ENCODE measurements at places on chromosomes 11 and 22.

DNA sequence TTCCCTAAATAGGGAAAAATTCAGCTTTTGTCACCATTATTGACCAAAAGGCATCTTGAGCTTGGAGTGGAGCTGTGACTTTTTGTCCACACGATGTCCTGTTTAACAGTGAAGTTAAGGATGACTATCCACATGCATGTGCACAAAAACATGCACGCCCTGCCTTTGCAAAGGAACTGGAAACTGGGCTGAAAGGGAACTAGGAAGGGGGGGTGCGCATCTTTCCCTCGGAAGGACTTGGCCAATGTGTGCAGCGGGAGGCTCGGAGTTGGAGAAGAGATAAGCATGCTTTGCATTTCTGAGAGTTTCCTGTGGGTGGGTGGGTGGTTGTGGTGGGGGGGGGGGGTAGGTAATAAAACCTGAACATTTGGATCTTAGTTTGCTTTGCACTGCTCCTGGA is 411 bp upstream of the KIRREL3 start:
- no peak for DNase-seq

DNA sequence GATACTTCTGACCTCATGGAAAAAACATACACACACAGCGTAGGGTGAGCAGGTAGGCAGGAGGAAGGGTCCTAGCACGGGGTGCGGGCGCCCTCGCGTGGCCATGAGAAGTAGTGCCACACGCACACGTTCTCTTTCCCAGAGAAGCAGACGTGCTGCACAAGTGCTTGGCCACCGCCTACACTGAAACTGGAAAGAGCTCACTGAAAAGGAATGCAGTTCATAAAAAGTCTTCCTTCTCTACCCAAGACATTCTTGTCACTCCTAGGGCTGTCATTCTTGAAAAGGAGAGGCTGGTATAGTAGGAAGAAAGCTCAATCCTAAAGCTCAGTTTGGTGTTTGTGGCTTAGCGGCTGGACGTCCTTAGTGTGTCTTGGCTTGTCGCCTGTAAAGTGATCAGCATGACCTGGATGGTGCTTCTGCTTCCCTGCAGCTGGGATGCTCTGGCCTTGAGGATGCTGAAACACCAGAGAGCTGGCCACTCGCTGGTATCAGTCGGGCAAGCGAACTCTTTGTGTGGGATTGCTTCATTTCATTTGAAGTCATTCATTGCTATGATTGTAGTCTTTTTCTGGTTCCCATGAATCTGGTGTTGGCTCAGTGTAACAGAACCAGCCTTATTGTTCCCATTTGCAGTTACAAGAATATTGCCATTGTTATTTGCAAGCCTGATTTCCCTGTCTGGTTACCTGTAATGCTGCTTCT is 303.8 kb downstream of the NTM start:
- no peak for DNase-seq

GRCh38 chr11:127873478-127873877 is 713.9 kb downstream of the ETS1 start:
- DNase-seq, result no peak

DNA sequence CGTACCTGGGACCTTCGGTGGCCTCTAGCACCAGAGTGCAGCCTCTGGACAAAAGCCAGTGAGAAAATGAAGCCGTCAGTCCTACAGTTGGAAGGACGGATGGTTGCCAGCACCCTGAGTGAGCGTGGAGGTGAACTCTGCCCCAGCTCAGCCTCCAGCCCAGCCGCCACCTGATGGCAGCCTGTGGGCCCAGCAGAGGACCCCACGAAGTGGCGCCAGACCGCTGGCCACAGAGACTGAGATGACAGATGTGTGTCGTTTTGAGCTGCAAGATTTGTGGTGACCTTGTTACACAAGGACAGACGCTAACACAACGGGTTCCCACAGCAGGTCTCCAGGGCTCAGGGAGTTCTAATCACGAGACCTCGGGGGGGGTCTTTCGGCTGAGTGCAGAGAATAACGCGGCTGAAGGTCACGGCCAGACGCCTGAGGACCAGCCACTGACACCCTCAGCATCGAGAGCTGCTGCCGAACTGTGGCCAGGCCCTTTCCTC is 75.0 kb downstream of the BRD1 start:
- DNase-seq, result no peak

DNA sequence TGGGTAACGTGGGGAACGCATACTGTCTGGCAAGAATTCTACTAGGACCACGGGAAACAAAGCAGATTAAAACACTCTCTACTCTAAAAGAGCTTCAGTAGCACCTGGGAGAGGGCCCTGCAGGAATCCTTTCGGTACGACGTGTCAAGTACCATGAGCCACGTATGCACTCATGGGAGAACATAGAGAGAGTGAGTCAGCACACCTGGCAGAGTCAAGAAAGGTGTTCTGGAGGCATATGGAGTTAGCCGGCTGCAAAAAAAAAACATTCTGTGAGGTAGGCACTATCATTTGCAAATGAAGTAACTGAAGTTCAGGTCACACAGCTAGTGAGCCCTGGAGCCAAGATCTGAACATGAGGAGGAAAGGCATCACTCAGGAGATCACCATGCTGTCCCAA is 71.1 kb upstream of the BID start:
- DNase-seq, result no peak

DNA sequence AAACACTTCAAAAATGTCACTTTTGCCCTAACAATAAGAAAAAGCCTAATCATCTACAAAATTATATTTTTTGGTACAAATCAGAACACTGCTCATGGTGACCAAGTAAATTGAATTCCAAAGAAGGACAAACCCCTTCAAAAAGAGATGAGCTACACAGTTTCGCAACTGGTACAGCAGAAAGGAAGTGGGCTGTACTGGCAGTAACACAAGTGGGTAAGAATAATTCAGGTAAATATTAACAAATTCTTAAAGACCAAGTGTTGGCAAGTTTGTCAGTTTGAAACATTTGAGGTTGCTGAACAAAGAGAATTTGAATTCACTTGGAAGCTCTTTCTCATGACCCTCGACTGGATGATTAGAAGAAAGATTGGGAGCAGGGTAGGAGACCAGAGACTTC is 35.5 kb downstream of the MSANTD4 start:
- DNase-seq, result no peak

DNA sequence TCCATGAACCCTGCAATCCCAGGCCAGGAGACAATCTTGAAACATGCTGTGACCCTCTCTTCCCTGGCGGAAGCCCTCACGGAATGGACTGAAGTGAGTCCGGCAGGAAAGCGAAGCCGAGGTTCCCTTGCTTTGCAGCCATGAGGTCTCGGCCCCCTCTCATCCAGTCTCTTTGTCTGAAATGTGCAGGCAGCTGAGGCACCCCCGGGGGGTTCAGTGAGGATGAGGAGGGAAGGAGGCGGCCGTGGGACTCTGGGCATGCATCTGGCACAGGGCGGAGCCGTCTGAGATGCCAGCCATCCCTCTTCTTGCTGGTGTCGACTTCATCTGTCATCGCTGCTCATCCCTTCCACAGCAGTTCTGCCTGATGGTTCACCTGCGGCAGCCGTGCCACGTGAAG is 1485.7 kb downstream of the BRD1 start:
- no peak for DNase-seq

- no peak for DNase-seq
Observed at GRCh38 chr11:44236296-44236695, 73.6 kb downstream of the ALX4 start.

DNA sequence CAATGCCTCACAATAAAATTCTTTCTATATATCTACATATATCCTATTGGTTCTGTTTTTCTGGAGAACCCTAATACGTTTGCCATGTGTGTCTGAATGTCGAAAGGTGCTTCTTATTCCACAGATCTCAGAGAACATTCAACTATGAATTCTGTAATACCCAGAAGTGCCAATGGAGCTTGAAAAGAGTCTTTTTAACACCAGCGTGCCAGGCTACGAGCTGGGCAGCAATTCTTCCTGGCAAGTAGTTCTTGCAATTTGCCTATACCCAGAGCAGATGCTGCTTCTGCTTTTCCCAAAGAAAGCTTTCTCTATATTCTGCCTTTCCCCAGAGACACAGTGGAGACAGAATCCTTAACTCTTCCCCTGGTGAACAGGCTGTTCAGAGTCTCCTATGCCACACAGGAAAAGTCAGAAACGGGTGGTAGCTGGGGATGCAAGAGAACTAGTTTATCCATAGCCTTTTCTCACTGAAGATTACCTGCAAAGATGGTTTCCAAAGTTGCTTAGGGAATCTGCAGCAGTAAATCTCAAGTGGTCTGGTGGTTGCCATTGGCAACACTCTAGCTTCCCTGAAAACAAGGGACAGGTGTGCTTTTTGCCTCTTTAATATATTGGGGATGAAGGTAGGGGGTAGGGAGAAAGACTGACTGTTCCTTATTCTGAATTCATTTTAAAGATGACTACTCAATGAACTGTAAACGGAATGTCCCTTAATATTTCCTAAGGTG is 16.8 kb upstream of the PAFAH1B2 start:
- no peak for DNase-seq

- no peak for DNase-seq
Observed at GRCh38 chr11:44708009-44708408, 18.8 kb upstream of the TSPAN18 start.

DNA sequence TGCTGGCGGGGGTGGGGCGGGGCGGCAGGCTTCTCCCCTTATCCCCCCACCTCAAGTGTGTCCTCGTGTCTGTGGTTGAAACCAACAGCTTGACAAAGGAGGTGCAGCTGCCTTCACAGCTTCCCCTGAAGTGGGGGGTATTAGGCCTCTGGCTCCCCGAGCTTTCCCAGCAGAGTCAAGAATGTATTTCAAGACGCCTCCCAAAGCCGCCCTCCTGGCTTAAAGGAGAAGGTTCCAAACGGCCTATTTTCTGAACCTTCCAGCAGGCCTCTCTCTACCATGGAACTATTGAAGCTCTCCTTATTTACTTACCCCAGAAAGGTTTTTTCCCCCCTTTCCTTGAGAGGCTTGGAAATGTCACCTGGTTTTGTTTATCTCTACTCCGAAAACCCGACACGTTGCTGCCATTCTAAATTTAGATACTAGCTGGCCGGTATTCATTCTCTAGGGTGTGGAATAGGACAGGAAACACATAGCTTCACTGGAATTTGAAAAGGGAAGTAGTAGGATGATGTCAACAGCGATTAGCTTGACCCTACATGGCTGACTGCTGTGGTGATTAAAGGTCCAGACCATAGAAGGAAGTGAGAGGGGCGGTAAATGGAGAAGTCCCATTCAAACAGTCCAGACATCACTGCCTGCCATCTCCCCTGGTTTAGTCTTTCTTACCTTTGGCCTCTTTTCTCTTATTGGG is 671 bp upstream of the PICALM start:
- DNase-seq, result no peak

- DNase-seq, result no peak
Observed at GRCh38 chr11:70539360-70540095, 141.2 kb downstream of the CTTN start.

- DNase-seq, result peak; percentile 68
Observed at GRCh38 chr11:61028135-61028729, 56.8 kb downstream of the CD6 start.

GRCh38 chr11:45530776-45531175 is 134.6 kb downstream of the CHST1 start:
- DNase-seq, result no peak

DNA sequence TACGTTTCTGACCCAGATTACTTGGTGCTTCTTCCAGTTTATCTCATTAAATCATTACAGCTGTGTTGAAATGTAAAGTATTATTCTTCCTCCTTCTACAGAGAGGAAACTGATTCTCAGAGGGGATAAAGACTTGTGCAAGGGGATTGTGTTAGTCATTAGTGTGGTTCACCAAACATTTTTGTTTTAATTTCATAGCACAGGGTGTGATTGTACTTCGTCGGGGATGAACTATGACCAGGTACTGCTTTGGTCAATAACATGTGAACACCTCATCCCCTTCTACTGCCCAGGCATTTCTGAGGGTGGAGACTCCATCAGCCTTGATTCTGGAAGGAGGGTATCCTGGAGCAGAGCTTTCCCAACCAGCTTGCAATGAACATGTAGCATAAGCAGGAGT is 120.2 kb upstream of the ALX4 start:
- DNase-seq, result no peak

DNA sequence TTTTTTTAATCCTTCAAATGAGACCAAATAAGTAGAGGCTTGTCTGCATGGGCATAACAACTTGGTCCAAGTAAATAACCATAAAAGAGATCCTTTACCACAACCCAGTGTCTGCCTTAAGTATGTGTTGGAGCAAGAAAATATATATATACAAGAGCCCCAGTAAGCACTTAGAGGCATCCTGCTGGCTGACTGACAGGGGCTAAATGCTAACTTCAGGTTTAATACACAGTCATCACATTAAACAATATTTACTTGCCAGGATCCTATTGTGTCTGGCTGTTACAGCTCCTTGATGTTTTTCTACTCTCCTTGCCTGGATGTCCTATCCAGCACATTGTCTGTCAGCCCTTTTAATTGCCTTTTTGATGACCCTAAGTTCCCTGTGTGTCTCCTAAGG is 37.5 kb upstream of the MMP20 start:
- DNase-seq, result no peak

GRCh38 chr11:93410441-93410840 is 79.9 kb downstream of the DEUP1 start:
- DNase-seq, result no peak

DNA sequence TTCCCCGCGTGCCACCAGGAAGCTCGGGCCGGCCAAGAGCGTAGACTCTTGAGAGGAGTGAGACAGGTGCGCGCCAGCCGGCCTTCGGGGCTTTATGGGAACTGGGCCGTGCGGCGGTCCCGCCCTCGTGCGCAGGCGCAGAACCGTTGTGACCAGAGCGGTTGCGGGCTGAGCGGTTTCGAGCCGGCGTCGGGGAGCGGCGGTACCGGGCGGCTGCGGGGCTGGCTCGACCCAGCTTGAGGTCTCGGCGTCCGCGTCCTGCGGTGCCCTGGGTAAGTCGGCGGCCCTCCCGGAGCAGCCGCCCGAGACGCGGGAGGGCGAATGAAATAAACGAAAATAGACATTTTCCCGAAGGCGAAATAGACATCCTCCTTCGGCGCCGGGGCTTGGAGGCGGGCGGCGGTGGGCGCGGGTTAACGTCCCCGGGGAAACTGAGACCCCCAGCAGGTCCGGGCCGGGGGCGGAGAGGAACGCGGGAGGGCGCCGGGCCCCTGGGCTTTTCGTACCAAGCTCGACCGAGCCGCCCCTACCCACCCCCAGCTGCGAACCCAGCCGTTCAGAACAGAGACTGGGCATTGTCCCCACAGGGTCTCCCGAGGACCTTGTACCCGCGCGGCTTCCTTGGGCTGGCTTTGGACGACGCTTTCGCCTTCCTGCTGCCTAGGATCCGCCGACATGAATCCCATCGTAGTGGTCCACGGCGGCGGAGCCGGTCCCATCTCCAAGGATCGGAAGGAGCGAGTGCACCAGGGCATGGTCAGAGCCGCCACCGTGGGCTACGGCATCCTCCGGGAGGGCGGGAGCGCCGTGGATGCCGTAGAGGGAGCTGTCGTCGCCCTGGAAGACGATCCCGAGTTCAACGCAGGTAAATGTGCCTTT is at the start of gene ASRGL1:
TSS of gene ASRGL1 (plus strand) at position 146 of the 879 bp plus-strand sequence. CDS start at position 676, 530 bp downstream.
- DNase-seq, result peak; percentile 71

- no peak for DNase-seq
Observed at GRCh38 chr11:125250318-125251213, 86.0 kb downstream of the PKNOX2 start.

GRCh38 chr11:89583580-89583979 is 92.4 kb upstream of the NOX4 start:
- DNase-seq, result no peak
